Activated T-cell treated with anti-CD3 and anti-CD28 coated beads, Interleukin-2, amount 50 U/mL, for 48 hours (primary cell): ENCODE measurements at places on chromosomes 11 and 22.

GRCh38 chr22:23193196-23193827 lies 13.0 kb downstream of the BCR start:
- DNase-seq: no peak

DNA sequence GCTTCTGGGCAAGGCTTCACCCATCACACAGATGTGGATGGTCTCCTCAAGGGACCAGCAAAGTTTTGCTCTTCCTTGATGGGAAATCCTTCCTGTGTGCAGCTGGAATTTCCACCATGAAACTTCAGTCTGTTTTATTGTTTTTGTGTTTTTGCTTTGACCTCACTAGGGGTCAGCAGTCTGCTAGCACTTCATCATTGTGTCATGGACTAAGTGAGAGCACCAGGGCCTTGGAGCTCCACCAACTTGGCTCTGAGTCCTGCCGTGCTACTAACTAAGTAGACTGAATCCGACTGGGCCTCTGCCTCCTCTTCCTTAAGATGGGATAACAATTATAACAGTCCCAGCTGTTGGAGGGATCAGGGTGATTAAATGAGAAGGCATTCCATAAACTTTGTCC lies 305.8 kb upstream of the NCAM1 start:
- DNase-seq: no peak

- no peak for DNase-seq
Observed at GRCh38 chr11:28836285-28837081, 728.3 kb downstream of the METTL15 start.

DNA sequence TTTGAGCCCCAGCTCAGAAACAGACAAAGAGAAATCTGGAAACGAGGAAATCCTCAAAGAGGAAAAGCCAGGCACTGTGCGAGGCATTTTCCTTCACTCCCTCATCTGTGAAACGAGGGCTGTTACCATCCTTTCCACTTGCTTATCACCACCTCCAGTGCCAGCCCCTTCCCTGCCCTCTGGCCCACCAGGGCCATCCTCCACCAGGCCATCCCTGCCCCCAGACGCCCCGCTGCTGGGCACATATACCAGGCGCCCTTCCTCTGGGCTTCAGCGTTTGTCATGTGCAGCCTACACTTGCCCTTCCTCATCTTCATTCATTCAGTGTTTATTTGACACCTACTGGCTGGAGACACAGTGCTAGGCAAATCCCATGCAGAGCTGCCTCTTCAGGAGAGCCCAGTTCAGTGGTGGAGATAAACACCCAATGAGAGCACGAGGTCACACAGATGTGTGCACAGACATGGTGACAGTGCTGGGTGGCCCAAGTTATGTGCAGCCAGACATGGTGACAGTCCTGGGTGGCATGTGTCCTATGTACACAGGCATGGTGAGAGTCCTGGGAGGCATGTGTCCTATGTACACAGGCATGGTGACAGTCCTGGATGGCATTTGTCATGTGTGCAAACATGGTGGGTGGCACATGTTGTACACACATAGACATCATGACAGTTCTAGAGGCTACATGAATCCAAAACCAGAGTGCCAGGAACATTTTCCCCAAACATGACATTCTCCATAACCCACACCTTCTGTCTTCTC lies 9.7 kb downstream of the SPTBN2 start:
- DNase-seq: no peak

DNA sequence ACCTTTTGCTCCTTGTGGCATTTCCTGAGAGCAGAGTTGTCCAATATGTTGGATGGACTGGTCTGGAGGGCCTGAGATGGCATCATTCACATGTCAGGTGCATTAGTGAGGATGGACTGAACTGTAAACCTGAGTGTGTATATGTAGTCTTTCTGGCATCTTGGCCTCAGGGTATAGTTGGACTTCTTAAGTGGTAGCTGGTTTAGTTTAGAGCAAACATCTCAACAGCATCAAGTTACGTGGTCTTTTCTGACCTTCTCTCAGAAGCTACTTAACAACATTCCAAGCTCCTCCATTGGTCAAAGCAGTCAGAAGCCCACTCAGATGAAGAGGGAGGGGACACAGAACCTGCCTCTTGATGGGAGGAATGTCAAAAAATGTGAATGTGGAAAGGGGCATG lies 829.9 kb downstream of the METTL15 start:
- DNase-seq: no peak

- peak; percentile 39 for DNase-seq
Observed at GRCh38 chr22:43376765-43377547, 33.8 kb upstream of the SCUBE1 start.

DNA sequence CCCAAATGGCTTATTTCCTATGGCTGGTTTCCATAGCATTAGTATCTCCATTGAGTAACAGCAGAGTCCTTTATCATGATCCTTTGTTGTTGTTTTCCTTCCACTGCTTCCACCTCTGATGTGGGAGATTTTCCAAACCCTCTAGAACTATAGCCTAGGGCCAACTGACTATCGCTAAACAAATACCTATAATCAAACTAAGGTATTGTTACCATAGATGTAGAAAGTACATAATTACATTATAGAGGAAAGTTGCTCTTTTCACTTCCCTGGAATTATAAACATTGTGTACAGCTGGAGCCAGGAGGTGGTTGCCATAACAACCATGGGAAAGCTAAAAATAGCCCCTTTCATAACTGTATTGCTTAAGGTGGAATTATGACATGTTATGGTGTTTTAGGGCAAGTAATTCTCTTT lies 47.0 kb upstream of the ALKBH3 start:
- DNase-seq: no peak

DNA sequence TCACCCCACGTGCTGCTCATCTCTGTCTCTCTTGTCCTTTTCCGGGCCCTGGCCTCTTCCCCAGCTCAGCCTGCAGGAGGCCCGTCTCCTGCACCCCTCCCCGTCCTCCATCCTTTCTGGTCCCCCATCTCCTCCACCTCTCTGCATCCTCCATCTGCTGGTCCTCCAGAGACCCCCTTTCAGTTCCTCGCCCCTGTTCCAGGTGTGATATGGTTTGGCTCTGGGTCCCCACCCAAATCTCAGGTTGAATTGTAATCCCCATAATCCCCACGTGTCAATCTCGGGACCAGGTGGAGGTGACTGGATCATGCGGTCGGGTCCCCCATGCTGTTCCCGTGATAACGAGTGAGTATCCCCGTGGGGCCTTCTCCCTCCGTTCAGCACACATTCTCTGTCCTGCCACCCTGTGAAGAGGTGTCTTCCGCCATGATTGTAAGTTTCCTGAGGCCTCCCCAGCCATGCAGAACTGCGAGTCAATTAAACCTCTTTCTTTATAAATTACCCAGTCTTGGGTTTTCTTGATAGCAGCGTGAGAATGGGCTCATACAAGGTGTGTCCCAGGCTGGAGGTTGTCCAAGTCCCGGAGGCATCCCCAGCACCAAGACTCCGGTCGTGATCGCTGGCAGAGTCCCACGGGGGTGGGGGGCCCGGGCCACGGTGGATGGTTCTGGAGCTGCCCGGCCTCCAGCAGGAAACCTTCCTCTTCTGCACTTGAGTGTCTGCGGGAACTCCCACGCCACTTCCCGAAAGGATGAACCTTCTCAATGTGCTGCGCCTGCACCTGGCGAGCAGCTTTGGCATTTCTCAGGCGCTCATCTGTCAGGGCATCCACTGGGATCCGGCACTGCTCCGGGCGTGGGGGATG lies 29.0 kb upstream of the TOLLIP start:
- DNase-seq: peak; percentile 17

DNA sequence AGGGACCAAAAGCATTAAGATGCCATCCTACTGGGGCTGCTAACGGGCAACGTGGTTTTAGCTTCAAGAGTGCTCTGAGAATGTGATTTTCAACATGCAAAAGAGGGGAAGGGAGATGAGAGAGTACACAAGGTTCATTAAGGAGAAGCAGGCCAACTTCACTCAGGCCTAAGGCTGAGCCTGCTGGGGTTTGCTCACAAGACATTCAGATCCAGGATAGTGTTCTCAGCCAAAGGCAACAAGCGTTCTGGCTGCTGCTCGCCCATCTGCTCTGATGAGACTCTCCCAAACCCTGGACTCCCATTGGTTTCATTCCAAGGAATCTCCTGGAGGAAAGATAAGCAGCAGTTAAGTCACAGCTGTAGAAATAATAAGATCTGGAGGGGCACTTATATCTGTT lies 23.6 kb upstream of the UPB1 start:
- DNase-seq: no peak

DNA sequence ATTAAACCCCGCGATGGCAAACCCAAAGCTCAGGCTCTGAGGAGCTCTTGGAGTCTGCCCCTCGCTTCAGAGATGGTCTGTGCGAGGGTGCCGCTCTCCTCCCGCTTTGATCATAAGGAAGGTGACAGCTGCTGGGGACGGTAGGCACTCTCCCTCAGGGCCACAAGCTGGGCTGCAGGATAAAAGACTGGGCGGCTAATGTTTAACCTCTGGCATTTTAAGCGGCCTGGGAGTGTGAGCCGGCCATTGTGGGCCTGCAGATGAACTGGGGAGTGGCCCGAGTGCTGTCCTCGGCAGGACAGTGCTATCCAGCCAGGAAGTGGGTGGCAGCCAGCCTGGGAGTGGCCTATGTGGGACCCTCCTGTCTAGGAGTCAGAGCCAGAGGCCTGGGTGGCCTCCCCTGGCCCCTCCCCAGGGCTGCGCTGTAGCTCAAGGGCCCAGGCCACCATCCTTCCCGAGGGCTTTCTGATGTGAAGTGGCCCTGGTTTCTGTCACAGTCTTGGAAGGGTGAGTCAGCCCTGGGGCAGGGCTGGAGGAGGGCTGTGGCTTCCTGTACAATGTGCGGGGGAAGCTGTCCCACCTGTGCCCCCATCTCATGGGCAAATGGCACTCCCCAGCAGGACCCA lies 58.7 kb upstream of the PRODH start:
- DNase-seq: no peak

DNA sequence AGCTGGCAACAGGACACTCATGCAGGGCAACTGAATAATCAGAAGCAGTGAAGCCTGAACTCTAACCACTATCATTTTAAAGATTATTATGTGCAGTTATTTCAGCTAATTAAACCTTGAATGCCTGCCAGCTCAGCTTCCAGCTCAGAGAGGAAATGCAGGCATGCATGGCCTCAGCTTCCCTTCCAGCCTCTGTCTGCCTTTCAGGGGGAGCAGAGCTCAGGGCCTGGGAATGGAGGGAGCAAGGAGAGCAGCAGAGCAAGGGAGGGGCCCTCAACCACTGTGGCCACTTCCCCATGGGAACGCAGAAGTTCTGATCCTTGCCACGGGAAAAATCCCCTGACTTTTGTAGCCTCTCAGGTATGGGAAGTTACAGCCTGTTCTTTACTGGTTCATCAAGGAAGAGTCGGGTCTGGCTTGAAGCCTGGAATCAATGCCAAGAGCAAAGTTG lies 32.5 kb upstream of the APLNR start:
- DNase-seq: no peak

DNA sequence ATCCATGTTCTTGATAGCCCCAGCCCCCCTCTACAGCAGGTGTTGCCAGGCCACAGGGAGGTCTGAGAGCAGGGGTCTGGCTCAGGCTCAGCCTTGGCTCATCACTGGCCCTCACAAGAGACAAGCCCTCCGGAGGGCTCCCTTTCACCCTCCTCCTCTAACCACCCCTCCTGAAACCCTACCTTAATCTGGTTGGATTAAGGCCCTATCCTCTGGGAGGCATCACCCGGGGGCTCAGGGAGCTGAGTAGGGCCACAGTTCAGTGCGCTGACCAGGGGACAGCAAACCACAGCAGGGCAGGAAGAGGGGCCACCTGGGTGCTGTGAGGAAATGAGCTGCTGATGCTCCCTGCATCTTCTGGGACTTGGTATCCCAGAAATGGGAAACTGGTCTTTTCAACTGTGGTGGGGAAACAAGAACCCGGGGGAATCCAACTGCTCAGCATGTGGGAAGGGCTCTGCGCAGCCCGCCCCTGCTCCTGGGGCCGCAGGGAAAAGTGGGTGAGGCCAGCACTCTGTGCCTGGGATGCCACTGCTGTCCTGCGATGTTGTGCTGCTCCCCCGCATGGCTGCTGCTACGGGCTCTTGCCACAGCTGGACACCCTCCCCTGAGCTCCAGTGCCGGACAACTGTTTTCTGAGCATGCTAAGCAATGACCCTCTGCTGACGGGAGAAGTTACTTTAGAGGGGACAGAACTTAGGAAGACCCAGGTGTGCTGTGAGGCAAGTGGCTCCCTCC lies 17.5 kb downstream of the ADORA2A start:
- no peak for DNase-seq
